Right forelimb (tissue), 1 donor: ENCODE measurements at places on chromosomes 7 and 10.

DNA sequence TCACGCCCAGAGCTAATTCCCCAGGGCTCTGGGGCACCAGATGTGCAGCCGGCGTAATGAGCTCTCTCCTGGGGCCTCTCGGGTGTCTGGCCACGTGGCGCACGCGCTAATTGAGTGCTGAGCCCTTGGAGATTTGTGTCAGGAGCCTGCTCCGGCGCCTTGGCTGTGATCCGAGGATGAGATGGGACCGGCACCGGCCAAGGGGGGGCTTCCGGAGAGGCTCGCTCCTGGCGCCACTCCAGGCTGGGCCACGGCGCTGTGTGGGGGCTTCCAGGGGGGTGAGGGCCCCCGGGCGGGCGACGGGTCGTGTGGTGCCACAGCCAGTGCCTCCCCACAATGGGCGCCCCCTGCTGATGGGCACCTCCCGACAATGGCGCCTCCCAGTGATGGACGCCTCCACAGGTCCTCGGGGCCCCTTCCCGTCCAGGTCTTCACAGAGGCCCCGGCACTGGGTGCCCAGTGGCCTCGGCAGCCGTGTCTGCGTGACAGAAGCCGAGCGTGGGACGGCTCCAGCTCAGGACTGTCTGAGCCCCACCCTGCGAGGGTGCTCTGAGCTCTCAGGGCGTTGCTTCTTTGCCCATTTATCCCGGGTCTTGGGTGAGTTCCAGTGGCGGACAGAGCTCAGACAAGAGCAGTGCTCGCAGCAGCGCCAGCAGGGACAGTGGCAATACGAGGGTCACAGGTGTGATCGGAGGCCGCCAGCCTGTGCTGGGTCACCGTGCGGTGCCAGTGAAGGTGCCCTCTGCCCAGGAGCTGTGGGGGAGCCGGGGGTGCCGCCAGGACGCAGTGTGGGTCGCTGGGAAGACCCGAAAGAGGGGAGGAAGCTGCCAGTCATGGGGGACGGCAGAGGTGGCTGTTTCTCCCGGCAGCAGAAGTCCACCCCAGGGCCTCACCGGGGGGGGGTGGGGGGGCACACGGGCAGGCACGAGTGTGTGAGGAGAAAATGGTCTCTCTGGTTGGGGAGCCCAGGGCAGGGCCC lies 8.2 kb upstream of the NKX6-2 start:
- DNase-seq = no peak

DNA sequence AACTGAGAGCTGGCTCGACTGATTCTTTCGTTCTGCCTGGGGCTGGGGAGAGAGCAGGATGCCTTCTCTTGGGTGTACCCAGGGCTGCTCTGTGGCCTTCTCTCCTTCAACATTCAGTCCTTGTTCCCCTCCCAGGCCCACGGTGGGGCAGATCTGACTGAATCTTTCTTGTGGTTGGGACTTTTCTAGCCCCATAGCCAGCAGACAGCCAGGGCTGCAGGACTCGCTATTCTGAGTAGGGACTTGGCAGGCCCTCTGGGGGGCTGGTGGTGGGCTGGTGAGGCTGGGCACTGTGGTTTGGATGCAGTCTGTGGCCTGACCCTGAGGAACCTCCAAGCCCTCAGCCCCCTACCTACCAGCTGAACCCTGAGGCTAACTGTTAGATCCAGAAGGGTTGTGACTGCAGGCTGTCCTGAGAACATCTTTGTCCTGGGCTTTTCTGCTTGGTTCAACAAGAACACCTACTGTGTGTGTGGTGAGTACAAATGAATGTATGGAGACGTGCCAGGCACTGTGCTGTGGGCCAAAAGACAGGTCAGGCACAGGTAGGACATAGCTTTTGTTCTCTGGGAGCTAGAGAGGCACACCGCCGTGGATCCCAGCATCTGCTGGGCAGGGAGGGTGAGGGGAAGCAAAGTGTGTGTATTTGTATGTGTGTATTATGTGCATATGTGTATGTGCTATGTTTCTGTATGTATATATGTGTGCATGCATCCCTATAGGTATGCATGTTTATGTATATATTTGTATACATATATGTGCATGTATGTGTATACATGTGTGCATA lies 2.1 kb upstream of the PALD1 start:
- DNase-seq = no peak

DNA sequence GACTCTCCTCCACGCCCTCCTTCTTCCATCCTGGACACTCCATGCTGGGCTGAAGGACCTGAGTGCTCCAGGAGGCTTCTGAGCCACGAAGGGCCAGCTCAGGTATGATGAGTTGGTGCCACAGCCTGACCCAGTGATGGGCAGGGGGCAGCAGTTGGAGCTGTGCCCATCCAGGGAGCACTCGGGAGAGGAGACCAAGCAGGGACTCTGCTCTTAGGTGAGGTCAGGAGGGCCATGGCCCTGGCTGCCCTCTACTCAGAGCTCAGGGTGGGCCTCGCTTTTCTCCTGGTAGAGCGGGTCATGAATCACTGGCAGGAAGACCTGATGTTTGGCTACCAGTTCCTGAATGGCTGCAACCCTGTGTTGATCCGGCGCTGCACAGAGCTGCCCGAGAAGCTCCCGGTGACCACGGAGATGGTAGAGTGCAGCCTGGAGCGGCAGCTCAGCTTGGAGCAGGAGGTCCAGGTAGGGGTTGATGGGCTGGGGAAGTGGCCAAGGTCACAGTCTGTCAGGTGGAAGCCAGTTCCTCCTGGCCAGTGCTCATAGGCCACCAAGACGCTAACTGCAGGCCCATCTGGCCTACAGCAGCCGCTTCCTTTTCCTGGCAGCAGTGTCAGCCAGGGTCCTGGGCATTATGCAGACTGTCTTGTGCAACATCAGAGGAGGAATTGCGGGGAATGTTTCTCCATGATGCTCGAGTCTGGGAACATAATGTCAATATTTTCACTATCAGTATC lies 50.8 kb downstream of the ALOX5 start:
- no peak for DNase-seq

GRCh38 chr10:133139551-133140065 lies 20.4 kb upstream of the KNDC1 start:
- no peak for DNase-seq

DNA sequence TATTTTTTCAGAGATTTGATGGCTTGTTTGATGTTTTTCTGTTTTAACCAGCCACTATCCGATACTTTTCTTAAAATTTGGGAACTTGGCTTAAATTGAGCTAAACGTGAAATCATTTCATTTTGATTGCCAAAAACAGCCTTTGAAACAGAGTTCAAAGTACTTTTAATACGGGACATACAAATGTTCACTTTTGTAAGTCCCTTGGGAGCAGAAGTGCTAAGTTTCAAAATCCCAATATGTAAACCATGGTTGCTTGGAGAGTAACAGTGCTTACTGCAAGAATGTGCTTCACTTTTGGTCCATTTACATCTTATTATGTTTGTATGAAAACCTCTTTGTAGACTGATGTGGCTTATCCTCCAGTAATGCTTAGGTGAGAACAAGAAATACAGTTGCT lies 10.9 kb downstream of the PNPLA8 start:
- no peak for DNase-seq

GRCh38 chr7:29230871-29231345 lies 36.3 kb downstream of the CHN2 start:
- DNase-seq = no peak

DNA sequence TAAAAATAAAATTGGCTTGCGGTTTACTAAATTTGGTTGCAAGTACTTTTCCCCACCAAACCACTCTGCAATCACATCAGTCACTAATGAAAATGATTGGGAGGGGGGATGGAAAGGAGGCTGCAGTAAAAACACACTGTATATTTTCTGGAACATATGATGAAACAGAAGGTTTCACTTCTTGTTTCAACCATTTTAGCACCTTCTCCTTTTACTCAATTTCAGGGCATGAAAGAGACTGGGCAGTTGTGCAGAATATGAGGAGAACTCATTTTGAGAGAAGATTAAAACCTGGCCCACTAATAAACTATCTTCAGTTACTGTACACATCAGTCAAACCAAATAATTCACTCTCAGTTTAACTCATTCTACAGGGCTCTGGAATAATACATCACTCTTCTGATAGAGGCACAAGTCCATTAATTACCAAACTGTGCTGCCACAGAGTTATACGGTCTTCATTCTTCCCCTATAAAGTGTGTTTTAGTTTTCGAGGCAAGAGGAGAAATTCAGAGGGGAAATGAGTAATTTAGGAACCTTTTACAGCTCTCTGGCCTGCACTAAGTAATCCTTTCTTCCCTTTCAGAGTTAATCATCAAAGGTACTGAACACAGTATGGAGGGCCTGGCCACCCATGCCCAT lies 25.5 kb downstream of the JAZF1 start:
- no peak for DNase-seq

- no peak for DNase-seq
Observed at GRCh38 chr7:78398081-78398480, 599.5 kb downstream of the PHTF2 start.

DNA sequence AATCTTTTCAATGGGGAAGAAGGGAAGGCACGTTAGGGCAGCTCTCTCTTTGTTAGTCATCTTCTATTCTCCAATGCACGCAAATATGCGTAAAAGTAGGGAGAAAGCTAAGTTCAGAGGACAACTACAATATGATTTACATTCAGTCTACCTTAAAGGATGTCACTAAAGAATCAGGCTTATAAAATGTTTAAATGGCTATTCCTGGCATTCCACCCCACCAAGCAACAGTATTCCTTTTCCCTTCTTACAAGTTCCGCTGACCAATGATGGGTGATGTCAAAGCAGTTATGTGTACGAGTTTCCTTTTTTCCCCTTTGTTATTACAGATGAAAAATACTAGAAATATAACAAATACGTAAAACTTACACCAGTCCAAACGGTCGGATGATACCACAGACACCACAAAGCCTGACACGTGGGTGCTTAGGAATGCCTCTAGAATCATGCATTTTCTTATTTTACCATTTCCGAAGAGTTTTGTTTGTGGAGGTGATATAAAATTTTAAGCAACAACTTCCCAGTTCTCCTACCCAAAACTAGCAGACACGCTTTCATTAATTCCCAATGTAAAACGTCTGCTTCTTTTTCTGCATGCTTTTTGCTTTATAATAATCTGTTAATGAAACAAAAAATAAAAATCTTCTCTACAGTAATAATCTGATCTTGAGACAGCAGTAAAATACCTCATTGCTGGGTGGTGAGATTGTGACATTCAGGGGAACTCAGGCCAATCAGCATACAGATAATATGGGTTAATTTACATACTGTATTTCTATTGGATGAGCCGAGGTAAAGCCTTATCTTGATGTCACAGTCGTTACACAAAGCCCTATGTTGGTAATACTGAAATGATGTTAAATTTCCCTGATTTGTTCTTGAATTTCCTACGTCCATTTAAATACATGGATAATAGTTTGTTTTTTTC lies 708 bp upstream of the GPR85 start:
- DNase-seq = no peak

GRCh38 chr7:23615331-23615730 lies 18.1 kb downstream of the CCDC126 start:
- no peak for DNase-seq

- DNase-seq = no peak
Observed at GRCh38 chr10:72170263-72170662, 45.5 kb upstream of the ANAPC16 start.

GRCh38 chr10:131579251-131580071 lies 267.9 kb upstream of the TCERG1L start:
- peak; percentile 29 for DNase-seq

DNA sequence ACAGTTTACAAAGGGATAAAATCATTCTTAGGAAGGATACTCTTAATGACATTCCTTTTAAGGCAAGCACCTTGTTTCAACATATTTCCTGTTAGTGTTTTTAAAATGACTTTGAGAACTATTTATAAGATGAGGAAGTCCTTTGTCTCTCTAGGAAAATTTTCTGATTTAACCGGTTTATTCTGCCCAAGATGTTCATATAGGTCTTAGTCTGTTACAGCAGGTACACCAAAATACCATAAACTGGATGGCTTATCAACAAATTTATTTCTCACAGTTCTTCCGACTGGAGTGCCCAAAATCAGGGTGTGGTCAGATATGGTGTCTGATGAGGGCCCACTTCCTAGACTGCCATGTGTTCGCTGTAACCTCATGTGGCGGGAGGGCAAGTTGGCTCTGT lies 77.9 kb downstream of the GSAP start:
- DNase-seq = no peak

DNA sequence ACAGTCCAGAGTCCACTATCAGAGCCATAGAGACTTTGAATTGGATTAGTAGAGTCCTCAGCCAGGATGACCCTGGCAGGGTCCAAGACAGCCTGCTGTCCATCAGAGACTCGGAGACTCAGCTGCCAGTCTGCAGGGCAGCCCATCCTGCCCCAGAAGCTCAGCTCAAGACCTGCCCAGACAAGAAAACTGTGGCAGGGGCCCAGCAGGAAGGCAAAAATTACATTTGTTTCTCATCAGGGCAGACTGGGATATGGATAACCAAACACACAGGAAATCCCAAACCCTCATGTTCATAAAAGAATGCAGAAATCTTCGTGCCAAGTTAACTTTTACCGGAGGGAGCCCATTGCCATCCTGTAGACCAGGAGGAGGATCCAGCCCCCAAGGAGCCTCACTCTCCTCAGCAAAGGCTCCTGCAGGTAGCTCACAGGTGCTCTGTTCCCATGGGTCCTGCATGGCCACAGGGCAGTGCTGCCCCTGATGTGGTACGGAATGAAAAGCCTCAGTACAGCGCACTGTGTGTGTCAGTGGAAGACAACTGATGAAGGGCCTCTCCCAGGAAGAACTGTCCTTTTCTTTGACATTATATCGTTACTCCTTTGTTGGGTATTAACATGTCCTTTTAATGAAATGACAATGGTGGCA lies 222.2 kb downstream of the KCNMA1 start:
- DNase-seq = no peak

GRCh38 chr10:21584834-21585530 lies 51.0 kb downstream of the MLLT10 start:
- no peak for DNase-seq

- DNase-seq = no peak
Observed at GRCh38 chr10:124229989-124230634, 136.7 kb upstream of the CHST15 start.

- DNase-seq = no peak
Observed at GRCh38 chr7:81416659-81417058, 353.2 kb downstream of the HGF start.

DNA sequence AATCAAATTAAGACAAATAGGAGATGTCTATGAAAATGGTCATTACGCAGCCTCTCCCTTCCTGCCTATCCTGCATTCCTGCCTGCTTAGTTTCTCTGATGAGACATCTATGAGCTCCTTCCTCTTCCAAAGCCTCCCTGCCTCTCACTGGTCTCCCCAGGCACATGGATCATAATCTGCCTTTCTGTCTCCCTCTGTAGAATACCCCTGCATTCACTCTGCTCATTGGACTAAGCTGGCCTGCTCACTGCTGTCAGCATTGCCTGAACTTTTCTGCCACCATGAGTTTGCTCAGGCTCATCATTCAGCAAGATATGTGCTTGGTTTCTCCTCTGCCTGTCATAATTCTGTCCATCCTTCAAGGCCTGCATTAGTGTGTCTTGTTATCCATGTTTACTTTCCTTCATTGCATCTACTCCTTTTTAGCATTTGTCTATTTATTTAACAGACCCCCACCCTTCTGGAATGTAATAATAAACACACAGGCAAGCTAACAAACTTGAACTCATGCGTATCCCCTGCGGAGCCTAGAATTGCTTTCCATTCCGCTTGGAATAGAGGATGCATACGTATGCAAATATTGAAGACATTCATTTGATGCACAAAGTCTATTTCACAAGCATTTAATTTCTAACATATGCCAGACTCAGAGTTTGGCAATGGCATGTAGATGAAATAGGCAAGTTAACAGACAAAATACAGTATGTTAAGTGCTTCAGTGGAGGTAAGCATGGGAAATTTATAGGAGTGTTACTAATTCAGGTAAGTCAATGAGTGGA lies 88.3 kb downstream of the PTPRZ1 start:
- no peak for DNase-seq

- DNase-seq = no peak
Observed at GRCh38 chr7:104410742-104411141, 82.3 kb downstream of the LHFPL3 start.

- no peak for DNase-seq
Observed at GRCh38 chr10:76251841-76252671, 820.6 kb downstream of the LRMDA start.
